Tongue (tissue), 3 donors: ENCODE measurements at places on chromosomes 6 and 20. TPM values are rescaled to one million over a fixed set of nuclear protein-coding genes. Genes with fewer than 3 reads are reported as not detected.

Gene OPRM1
- 0.92 TPM for total RNA-seq

DNA sequence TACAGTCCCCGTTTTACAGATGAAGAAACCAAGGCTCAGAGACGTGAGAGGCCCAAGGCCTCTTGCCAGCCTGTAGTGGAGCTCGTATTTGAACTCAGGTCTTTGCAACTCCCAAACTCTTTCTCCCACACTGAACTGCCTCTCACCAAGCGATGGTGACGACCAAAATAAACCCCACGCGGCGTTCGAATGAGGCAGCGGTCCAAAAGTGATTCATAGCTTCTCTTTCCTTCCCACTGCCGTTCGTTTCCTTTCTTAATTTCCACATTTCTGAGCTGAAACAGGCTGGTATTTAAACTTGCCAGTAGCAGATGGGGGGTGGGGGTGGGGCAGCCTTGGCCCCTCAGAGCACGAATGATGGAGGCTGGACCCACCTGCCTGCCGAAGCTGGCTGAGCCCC is 252.9 kb upstream of the KCNG1 start:
- no peak for DNase-seq

DNA sequence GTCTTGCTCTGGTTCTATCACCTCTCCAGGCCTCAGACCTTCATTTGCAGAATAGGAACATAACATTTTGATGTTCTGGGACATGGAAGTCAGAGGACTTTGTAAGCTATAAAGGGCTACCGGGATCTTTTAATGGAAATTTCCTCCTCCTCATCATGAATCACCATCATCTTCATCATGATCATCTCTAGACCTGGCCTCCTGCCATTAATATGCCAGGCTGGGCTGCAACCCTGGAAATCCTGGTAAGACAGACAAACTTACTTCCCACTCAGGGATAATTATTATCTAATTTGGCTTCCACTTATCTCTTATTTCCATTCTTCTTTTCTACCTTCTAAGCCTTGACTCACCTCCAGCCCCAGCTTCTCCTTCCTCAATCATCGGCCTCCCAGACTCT is 41.0 kb upstream of the MRPS18A start:
- DNase-seq = no peak

GRCh38 chr6:106799031-106799894 is 169.9 kb downstream of the QRSL1 start:
- DNase-seq = peak; percentile 24
